ENCODE measurements at places on chromosomes 12 and 14. TPM values are rescaled to one million over a fixed set of nuclear protein-coding genes. Genes with fewer than 3 reads are reported as not detected.

RAPGEF3 gene
- 28.5 TPM for total RNA-seq

KRT80 gene
- total RNA-seq, result 3.7 TPM

ZNF219 gene
- 89.8 TPM for total RNA-seq

PLCZ1 gene
- 0.85 TPM for total RNA-seq

GARIN6 gene
- 1.1 TPM for total RNA-seq

DYRK2 gene
- total RNA-seq, result 16.7 TPM

CACNA1C gene
- total RNA-seq, result 8.1 TPM

NRL gene
- 4.3 TPM for total RNA-seq

CD69 gene
- 2.2 TPM for total RNA-seq

STAC3 gene
- 4.8 TPM for total RNA-seq

DRAM1 gene
- total RNA-seq, result 12.8 TPM

CTSG gene
- total RNA-seq, result not detected
